ENCODE measurements at places on chromosomes 1 and 21.

GRCh38 chr1:61313906-61314422 is 231.6 kb downstream of the NFIA start:
- no peak for DNase-seq

DNA sequence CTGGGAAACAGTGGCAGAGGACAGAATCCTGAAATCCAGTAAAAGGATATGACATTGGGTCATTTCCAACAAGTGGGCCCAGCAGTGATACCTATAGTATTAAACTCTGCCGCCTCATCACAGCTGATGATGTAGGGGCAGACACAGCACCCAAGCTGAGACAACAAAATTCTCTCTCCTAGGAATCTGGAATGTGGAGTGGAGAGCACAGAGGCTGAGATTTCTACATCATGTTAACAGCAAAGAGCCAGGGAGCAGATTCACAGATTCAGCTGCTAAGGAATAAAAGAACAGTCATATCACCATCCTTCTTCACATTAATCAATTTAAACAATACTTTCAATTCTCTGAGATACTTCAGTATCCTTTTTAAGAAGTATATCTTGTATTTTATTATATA is 61.9 kb downstream of the CRP start:
- peak; percentile 17 for DNase-seq

- DNase-seq, result peak; percentile 85
Measured at GRCh38 chr1:149888247-149888998, 10.9 kb upstream of the BOLA1 start.

GRCh38 chr21:26916799-26917198 is 50.1 kb downstream of the ADAMTS5 start:
- no peak for DNase-seq

DNA sequence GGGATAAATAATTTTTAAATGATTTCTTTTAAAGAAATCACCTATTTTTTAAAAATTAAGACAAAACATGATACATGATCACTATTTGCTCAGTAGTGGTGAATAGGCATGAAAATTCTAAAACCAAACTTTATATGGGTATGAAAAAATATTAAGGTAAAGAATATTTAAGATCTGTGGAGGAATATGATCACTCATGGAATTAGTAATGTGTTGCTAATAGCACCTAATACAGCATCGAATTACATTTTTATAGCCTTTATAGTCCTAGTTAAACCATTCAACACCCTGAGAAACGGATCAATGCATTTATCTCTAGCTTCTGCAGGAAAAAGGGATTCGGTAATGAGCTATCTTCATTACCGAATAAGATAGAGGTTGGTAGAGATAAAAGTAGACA is 373.9 kb downstream of the LRRIQ3 start:
- DNase-seq, result no peak

- DNase-seq, result no peak
Measured at GRCh38 chr1:153343811-153344717, 4.6 kb downstream of the PGLYRP4 start.

DNA sequence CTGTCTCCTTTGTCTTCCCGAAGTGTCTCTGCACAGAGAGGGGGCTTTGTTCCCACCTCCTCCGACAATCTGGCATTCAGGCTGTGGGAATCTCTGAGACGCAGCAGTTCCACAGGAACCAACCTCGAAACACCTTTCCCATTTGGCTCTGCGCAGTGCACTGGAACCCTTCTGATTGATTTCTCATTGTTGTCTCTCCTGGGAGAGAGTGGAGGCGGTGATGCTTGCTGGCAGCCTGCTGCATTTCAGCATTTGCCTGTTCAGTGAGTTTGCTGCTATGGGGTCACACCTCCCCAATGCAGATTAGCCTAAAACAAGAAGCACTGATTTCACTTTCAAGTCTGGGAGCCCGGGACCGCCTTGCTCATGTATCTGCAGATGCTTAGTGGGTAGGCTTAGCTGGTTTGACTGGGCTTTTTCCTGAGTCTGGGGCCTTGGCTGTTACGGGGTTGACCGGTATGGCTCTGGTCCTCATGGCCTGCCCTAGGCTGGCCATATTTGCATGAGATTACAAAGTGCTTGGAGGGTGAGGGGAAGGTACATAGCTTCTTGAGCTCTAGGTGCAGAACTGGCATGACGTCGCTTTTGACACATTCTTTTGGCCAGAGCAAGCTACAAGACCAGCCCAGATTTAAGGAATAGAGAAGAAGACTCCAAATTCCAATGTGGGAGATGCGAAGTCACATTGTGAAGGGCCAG is 695.3 kb downstream of the PTPRU start:
- no peak for DNase-seq

DNA sequence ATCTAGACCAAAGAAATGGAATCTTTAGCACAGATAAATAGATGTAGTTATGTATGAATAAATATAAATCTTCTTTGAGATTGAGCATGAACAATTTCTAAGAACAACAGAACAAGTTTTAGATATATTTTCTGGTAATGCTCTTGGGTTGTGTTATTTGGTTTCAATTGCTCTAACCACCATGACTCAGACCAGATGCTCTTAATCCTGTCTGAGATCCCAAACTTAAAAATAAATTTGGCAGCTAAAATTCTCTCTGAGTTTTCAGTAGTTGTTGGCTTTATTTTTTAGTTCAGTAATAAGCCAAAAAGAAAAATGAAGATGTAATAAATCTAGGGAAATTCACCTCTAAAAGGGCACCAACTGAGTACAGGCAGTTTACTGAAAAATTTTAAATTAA is 1693.4 kb downstream of the NCAM2 start:
- no peak for DNase-seq

DNA sequence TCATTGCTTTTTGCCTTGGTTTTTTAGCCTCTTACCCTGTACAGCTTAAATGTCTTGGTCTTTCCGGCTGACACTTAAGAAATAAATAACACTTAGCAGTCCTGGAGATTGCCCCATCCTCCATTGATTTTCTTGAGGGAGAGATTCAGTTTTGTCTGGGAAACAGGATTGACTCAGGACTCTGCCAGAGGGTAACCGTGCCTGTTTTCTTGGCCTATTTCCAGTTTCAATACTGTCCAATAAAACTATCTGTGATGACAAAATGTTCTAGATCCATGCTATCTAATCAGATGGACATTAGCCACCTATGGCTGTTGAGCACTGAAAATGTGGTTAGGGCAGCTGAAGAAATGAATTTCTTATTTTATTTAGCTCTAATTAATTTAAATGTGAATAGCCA is 216.1 kb downstream of the DUSP10 start:
- no peak for DNase-seq

DNA sequence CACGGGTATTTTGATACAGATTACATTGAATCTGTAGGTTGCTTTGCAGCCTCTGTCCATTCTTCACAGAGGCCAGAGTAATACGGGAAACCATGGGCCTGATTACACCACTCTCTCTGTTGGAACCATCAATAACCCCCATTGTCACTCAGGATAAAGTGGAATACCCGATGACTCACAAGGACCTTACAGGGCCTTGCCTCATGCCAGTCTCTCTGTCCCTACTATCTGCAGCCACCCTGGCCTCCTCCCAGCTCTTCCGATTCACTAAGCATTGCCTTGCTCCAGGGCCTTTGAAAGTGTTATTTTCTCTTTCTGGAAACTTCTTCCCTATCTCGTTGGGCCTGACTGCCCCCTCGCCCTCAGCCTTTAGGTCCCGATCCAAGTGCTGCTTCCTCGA is 61.7 kb downstream of the HMGB4 start:
- DNase-seq, result no peak

- DNase-seq, result peak; percentile 64
Measured at GRCh38 chr1:94864821-94865220, 44.7 kb downstream of the SLC44A3 start.

GRCh38 chr1:19348441-19349198 is 36.5 kb downstream of the SLC66A1 start:
- DNase-seq, result no peak

DNA sequence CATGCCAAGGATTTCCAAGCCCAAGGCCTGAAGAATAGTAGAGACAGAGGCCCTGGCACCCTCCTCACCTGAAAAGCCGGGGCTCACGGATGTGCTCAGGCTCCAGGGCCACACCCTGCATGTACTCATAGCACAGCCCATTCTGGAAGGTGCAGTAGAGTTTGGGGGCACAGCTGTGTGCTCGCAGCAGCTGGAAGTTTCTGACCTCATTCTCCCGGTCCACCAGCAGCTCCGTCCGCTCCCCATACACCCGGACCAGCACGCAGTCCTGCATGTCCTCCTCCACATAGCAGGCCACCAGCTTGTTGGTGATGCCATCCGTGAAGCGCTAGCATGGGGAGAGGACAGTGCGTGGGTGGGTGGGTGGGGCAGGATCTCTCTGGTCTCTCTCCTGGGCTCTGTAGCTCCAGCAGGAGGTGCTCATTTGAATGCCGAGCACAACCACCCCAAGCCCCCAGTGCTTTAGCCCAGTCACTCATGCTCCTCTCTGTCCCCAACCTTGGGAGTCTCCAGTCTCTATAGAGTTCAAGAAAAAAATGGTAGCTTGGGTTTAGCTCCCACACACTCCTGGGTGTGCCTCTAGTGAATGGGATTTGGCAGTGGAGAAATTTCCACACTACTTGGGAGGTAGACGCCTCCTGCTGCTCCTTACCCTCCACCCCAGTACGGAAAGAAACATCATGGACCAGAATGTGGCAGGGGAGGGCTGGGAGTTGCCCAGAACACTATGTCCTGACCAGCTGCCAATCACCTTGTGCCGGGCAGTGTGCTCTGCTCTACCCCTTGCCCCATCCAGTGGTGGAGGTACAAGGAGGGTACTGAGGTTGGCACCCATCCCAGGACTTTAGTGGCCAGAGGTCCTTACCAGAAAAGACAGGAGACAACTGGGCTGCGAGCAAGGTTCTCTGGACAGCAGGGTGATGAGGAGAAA is 1.9 kb downstream of the ETNK2 start:
- DNase-seq, result no peak

- peak; percentile 96 for DNase-seq
Measured at GRCh38 chr1:214446772-214447556, 104.4 kb downstream of the PTPN14 start.

GRCh38 chr1:220798338-220798737 is 11.6 kb downstream of the MTARC1 start:
- no peak for DNase-seq

- DNase-seq, result peak; percentile 80
Measured at GRCh38 chr21:32389337-32390015, 3.3 kb downstream of the URB1 start.

DNA sequence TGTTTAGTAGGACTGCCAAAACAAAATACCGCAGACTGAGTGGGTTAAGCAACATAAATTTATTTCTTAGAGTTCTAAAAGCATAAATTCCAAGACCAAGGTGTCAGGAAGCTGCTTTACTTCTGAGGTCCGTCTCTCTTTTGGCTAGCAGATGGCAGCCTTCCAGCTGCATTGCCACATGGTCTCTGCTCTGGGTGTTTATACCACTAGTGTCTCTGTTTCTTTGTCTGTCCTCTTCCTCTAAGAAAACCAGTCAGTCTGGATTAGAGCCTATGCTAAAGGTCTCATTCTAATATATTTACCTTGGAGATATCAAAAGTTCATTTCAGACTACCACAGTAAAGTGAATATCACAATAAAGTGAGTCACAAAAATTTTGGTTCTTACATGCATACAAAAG is 519.8 kb downstream of the COL11A1 start:
- peak; percentile 25 for DNase-seq

DNA sequence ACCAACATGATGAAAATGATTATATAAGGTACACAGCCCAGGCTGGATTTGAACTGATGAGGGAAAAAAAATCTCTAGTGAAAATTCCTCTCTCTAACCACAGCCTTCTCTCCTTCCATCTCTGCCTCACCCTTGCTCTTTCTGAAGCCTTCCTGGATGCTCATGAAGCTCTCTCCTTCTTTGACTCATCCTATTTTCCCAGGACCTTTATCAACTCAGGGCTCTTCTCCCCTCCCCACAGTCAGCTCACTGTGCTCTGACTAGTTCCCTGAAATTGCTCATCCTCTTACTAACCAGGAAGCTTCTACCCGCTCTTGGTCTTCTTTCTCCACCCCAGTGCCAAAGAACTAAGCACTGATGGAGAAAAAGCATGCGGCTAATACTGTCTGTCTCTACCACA is 46.4 kb upstream of the ERG start:
- DNase-seq, result peak; percentile 69

DNA sequence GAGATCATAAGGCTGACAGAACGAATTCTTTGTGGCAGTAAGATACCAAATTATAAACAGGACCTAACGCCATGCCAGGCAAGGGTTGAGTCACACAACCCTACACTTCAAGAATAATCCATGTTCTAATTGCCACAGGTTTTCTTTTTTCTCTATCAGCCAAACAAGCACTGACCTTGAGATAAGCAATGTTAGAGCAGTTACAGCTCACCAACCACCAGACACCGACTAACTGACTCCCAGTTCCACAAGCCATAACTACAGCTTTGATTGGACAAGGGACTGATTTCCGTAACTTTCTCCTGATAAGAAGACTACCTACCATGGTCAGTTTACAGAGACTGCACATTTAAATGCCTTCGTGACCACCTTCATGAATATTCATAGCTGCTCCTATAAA is 149.6 kb downstream of the PTPRU start:
- DNase-seq, result peak; percentile 60

- no peak for DNase-seq
Measured at GRCh38 chr1:228209657-228210056, 1.8 kb downstream of the OBSCN start.

DNA sequence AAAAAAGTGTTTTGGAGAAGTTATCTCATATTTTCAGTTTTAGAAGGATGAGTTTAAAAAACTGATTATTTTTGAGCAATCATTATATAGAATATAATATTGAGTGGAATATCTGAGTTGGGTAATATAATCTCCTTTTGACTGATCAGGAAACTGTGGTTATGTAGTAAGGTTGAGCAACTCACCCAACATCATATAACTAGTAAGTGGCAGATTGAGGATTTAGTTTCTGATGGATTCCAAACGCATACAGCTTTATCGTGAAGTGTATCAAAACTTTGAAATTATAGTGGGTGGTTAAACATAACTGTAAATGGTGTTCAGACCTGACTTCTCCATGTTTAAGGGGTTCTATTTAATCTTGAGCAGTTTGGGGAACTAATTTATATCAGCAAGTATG is 98.6 kb downstream of the OLFM3 start:
- no peak for DNase-seq

- DNase-seq, result peak; percentile 60
Measured at GRCh38 chr1:151314137-151314875, 12.9 kb downstream of the PI4KB start.

- no peak for DNase-seq
Measured at GRCh38 chr1:239899747-239900146, 191.9 kb upstream of the FMN2 start.

DNA sequence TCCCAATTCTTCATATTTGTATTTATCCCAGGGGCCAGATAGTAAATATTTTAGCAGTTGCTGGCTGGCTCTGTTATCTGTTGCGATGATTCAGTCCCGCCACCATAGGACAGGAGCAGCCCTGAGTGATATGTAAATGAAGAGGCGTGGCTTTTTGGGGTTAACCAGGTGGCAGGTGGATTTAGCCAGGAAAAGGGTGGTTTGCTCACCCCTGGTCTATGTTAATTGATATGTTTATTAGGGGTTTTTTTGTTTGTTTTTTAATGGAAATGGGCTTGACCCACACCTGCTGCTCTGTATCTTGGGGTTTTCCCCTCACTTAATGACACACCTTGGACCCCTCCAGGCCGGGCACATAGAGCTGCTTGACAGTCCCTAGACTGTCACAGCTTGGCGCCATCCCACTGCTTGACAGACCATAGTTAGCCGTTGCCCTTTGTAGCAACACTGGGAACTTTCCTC is 62.8 kb downstream of the PIK3CD start:
- DNase-seq, result no peak

Measured in amniotic epithelial cell (primary cell).